ENCODE measurements at places on chromosomes 2 and 18.
A peak's percentile ranks its signal among the peaks of the same experiment; 100 is the strongest.

DNA sequence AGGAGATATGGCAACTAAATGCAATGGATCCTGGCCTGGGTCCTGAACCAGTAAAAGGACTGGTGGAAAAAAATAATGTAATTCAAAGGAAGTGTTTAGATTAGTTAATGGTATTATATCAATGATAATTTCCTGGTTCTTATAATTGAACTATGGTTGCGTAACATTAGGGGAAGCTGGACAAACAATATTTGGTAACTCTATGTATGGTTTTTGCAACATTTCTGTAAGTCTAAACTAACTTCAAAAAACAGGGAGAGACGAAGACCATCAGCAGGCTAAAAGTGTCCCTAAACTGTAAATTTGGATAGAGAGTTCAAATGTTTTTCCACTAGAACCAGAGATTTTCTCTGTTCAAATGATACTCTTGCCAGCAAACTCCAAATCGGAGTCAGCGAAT lies 36.9 kb downstream of the KLF7 start:
- no peak for DNase-seq

GRCh38 chr18:31049189-31049588 lies 6.6 kb upstream of the DSC3 start:
- DNase-seq, result no peak

GRCh38 chr2:97348265-97348664 lies 235.3 kb downstream of the ANKRD36 start:
- DNase-seq, result no peak

GRCh38 chr18:80065705-80066104 lies 31.5 kb downstream of the RBFA start:
- DNase-seq, result no peak

DNA sequence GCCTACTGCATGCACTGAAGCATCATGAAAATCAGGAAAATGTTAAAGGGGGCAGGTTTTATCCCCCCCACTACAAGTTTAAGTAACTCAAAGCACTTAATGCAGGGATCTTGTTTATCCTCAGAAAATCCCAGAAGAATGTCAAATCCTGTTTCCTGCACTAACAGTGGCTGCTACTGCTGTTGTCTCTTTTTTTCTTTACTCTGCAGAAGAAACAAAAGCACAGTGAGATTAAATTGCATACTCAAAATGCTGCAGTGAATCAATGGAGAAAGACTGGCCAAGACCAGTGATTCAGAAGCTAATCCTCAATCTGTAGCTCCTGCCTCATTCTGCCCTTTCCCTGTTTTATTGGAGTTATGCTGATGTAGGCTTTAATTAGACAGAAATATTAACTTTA lies 332.3 kb upstream of the FIGN start:
- DNase-seq, result no peak

GRCh38 chr2:176702131-176702530 lies 432.9 kb downstream of the MTX2 start:
- no peak for DNase-seq

GRCh38 chr2:72394541-72395070 lies 246.9 kb upstream of the CYP26B1 start:
- DNase-seq, result no peak

DNA sequence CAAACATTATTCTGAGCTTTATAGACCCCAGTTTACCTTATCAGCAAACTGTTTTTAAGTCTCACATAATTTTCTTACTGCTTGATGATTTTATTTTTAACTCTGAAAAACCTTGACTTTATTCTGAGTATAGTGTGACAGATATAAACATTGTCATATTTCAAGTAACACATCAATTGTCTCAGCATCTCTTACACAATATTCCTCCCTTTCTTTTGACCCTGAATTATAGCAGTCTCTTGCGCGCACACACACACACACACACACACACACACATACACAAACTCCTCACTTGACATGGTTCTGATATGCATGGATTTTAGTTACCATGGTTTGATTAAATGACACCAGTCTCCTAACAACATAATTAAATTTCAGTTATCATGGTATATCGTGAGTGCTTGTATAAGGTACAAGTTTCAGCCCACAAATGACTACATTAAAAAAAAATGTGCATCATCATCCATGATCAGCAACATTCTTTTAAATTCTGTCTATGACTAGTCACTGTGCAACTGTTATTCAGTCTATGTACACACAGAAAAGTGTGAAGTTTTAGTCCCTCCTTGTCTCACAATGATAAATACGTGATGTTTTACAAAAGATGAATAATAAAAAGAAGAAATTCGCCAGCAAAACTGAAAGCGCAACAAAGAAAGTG lies 39.5 kb upstream of the TACR1 start:
- DNase-seq, result no peak

DNA sequence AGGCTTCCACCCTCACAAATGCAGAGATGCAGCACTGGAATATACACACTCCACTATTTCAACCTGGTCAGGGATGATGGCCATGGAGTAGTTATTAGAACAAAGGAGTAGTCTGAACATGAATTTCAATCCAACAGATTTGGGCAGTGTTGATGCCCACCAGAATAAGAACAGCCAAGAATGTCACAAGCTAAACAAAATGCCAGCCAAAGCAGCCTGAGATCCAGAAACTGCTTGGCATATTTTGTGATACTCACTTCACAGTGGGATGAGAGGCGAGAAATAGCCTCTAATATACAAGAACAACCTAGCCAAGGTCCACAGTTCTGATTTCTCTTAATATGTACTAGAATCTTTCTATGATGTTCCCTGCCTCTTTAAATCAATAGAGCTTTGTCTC lies 58.6 kb upstream of the KLF7 start:
- no peak for DNase-seq

DNA sequence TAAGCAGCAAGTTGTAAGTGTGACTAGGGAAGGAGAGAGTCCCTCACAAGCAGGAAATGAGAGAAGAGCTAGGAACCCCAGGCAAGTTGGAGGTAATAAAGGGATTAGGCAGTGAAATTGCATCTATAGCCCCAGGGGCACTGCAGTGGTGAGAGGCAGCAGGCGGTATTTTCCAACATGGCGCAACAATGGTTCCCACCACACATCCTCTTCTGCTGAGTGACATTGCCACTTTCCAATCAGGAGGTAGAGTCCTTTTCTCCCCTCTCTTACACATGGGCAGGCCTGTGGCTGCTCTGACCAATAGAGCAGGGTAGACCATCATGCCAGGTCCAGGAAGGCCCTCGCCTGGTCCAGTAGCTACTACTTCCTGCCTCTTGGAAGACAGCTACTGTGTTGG lies 86.6 kb downstream of the DNER start:
- DNase-seq, result no peak

GRCh38 chr2:211837706-211838105 lies 700.9 kb downstream of the ERBB4 start:
- no peak for DNase-seq

DNA sequence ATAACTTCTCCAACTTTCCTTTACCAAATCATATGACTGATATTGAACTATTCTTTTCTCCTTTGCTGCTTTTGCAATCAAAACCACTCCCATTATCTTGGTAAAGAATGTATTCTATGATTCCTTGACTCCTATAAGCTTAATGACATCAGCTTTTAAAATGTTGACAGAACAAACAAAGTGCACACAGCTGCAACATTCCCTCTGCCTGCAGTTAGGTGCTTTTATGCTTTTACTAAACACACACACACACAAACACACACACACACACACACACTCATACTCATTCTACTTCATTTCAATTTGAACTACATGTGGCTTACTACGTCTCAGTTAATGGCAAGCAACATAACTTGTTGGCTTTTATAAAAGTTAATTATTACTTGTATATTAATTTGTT lies 946.6 kb downstream of the DPP10 start:
- no peak for DNase-seq

- DNase-seq, result peak; percentile 40
Observed at GRCh38 chr2:148812306-148812705, 62.7 kb upstream of the KIF5C start.

GRCh38 chr18:79684283-79684631 lies 4.7 kb downstream of the CTDP1 start:
- no peak for DNase-seq

- peak; percentile 9 for DNase-seq
Observed at GRCh38 chr2:102736410-102737409, 25.1 kb upstream of the TMEM182 start.

- no peak for DNase-seq
Observed at GRCh38 chr2:223092667-223093066, 40.7 kb downstream of the KCNE4 start.

GRCh38 chr2:71460595-71461303 lies 7.4 kb downstream of the DYSF start:
- no peak for DNase-seq

GRCh38 chr2:215434447-215435279 lies 1.2 kb downstream of the FN1 start:
- DNase-seq, result no peak
